ENCODE measurements at places on chromosomes 11 and 22. TPM values are rescaled to one million over a fixed set of nuclear protein-coding genes. Genes with fewer than 3 reads are reported as not detected.

The KRTAP5-11 gene
- total RNA-seq: not detected

The ZNF214 gene
- 2.1 TPM for total RNA-seq

The PLEKHB1 gene
- not detected for total RNA-seq

The PNPLA3 gene
- total RNA-seq: 0.54 TPM

The MS4A7 gene
- total RNA-seq: not detected

The SCGB1C1 gene
- total RNA-seq: not detected

The LRRC74B gene
- total RNA-seq: not detected

The KRTAP5-10 gene
- not detected for total RNA-seq

The LYVE1 gene
- total RNA-seq: not detected

The KDM4E gene
- total RNA-seq: not detected

The GTF2H1 gene
- 89.8 TPM for total RNA-seq

The CNIH2 gene
- total RNA-seq: 1.4 TPM

The EMID1 gene
- total RNA-seq: not detected

The HPX gene
- total RNA-seq: 0.22 TPM

The KCNE3 gene
- 0.11 TPM for total RNA-seq

The TBX10 gene
- total RNA-seq: not detected

The KRTAP5-9 gene
- total RNA-seq: not detected

The GTSE1 gene
- 6.1 TPM for total RNA-seq

The HEPACAM gene
- total RNA-seq: not detected

The RFPL1 gene
- total RNA-seq: not detected

The OR52E8 gene
- not detected for total RNA-seq

The OPCML gene
- 1.6 TPM for total RNA-seq

The NR1H3 gene
- total RNA-seq: 7.2 TPM

The PATE4 gene
- total RNA-seq: not detected

The TIRAP gene
- 3.8 TPM for total RNA-seq

The OR6T1 gene
- not detected for total RNA-seq

The DNAJB7 gene
- not detected for total RNA-seq

The PRR33 gene
- not detected for total RNA-seq

The REXO2 gene
- 245 TPM for total RNA-seq

The C11orf87 gene
- total RNA-seq: 0.76 TPM

The BAIAP2L2 gene
- 24.3 TPM for total RNA-seq

The CABP7 gene
- not detected for total RNA-seq

The OR2AG1 gene
- total RNA-seq: not detected

The NCAPD3 gene
- total RNA-seq: 9.0 TPM

The GRIK4 gene
- not detected for total RNA-seq

The TECTA gene
- 1.4 TPM for total RNA-seq

The ALDH3B2 gene
- total RNA-seq: not detected

The RPS25 gene
- total RNA-seq: 653 TPM

The MRPL17 gene
- total RNA-seq: 104 TPM

The THY1 gene
- 1,197 TPM for total RNA-seq

The KIF18A gene
- total RNA-seq: 12.5 TPM

The CHST1 gene
- not detected for total RNA-seq

The BEST1 gene
- total RNA-seq: 4.7 TPM

All from GM23248 (cell line).